ENCODE measurements at places on chromosomes 6 and 20. TPM values are rescaled to one million over a fixed set of nuclear protein-coding genes. Genes with fewer than 3 reads are reported as not detected.

DNA sequence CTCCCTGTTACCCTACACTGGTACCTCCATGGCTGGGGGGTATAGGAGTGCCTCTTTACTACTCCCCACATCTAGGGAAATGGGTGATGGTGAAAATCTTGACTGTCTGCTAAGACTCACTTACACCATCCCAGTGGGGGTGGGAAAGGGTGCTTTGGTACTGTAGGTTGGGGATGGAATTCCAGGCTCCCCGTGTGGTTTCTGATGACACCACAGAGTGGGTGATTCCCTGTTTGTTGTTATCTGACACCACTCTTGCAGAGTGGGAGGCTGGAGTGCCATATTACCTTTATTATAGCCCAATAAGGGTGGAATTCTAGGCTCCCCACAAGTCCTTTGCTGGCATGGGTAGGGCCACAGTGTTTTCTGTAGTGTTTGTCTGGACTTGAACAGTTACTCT, 264.6 kb upstream of the MAN1A1 start:
- DNase-seq = no peak

GRCh38 chr20:47691625-47692024, 93.7 kb downstream of the SULF2 start:
- no peak for DNase-seq

DNA sequence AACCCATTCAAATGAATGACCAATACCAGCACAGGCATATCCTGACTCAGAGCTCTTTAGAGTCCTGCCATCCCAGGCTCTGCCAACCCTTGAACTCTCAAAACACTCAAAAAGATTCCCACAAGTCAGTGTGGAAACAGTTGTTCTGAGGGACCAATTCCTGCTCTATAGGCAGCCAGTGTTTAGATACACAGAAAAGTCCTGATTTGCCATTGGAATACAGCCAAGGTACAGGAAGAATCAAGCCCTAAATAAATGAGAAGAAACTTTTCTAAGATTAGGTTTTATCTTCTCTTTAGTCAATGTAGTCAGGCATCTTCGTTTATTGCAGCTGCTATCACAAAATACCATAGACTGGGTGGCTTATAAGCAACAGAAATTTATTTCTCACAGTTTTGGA, 626.8 kb upstream of the ARID1B start:
- no peak for DNase-seq

Gene ISM1
- 4.3 TPM for polyA plus RNA-seq

Gene RNASET2
- polyA plus RNA-seq = 55.2 TPM

Gene DTD1
- polyA plus RNA-seq = 28.3 TPM

DNA sequence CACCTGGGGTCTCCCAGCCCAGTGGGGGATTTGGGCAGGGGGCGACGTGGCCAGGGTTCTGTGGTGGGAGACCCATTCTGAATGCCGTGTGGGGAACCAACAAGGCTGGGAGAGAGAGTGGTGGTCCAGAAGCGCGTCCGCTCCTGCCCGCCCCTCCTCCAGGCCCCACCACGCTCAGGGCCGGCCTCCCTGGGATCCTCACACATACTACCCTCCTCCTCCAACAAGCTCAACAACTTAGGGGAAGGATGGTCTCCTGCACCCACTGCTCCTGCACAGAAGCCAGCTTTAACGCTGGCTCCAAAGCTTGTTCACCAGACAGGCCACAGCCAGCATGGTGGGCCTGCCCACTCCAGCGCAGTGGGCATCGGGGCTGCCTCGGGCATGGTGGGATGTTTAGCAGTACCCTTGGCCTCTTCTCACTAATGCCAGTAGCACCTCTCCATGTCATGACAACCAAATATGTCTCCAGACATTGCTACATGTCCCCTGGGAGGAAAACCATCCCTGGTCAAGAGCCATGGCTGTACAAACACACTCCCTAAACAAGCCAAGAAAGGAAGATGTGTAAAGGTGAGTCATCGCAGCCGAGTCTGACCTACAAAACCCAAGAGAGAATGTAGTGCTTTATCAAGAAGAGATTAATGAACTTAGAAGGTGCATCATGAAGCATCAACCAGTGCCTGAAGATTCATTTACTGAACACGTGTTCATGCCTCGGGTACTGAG, 75.7 kb downstream of the BMP7 start:
- DNase-seq = no peak

GRCh38 chr6:19067165-19067564, 680.0 kb downstream of the RNF144B start:
- no peak for DNase-seq

GRCh38 chr6:143332153-143332845, 118.2 kb downstream of the ADAT2 start:
- DNase-seq = no peak

DNA sequence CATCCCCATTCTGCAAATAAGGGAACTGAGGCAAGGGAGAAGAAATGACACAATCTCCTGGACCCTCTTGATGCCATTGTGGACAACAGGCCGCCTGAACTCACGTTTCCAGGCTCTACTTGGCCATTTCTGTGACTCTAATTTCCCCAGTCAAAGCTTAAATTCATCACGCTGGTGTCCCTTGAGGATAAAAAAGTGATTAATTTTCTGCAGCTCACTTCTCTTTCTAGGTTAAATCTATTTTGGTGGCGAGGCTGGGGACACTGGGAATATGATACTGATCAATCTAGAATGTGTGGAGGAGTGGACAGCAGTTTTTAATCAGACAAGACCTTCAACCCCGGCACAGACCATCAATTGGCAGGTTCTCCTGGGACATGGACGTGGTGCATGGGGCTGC, 168.2 kb upstream of the SULF2 start:
- DNase-seq = no peak

- DNase-seq = no peak
Observed at GRCh38 chr6:158808941-158809678, 10.1 kb downstream of the EZR start.

DNA sequence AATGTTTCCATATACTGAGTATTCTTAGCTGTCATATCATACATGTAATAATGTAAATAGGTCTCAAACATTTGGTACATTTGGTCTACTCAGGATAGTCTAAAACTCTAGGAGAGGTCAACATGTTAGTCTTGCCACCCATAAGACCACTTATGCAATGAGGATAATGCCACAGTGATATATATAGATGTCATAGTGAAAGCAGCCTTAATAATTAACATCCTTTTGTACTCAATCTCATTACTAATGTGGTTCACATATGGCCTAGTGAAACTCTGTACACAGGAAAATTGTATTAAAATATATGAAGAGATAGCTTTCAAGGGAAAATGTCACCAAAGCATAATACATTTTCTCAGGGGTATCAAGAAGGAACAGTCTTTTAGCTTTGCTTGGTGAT, 577.9 kb downstream of the TFAP2B start:
- DNase-seq = no peak

DNA sequence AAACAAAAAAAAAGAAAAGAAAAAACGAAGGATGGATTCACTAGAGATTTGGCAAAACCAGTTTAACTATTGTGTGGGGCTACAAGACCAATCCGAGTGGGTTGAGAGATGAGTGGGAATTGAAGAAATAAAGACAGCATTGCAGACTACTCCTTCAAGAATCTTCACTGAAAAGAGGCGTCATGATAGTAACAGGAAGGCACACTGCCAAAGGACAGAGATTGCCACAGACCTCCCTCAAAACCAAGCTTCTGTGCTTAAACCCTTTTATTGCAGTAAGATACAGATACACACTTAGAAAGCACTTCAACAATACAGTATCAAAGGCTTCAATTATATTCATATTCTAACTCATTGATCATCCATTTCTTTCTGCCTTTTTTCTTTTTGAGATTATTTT, 103.9 kb downstream of the IPCEF1 start:
- no peak for DNase-seq

GRCh38 chr6:114611696-114612095, 268.9 kb upstream of the HS3ST5 start:
- no peak for DNase-seq

DNA sequence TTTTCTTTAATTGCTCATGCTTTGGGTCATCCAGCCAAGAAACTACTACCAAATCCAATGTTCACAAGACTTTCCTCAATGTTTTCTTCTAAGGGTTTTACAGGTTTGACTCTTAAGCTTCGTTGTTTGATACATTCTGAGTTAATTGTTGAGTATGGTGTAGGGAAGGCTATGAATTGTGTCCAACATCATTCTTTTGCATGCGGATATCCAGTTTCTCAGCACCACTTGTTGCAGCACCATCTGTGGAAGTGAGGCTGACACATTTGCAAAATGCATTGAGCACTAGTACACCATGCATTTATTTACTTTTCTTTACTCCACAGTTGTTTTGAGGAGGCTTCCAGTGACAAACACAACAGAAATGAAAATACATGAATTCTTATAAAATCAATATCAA, 17.2 kb downstream of the MICA start:
- no peak for DNase-seq

DNA sequence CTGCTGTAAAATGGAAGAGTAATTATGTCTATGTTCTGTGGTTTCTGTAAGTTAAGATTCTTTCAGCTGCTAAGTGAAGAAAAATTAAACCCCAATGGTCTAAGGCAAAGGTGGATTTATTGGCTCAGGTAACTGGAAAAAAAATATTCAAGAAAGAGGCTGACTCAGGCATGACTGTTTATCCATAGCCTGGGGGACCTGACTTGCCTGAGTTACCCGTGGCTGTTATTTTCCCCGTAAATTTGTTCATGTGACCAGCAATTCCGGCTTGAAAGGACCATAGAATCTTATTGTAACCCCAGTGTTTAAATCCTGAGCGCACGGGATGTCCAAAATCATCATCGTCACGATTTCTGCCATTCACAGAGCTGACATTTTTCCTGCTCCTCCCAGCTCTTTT, 32.3 kb upstream of the SULF2 start:
- no peak for DNase-seq

Gene ANKRD66
- polyA plus RNA-seq = not detected
